ENCODE measurements at places on chromosomes 11 and 22.

GRCh38 chr22:45672564-45673481, 1.2 kb downstream of the ATXN10 start:
- DNase-seq: no peak

DNA sequence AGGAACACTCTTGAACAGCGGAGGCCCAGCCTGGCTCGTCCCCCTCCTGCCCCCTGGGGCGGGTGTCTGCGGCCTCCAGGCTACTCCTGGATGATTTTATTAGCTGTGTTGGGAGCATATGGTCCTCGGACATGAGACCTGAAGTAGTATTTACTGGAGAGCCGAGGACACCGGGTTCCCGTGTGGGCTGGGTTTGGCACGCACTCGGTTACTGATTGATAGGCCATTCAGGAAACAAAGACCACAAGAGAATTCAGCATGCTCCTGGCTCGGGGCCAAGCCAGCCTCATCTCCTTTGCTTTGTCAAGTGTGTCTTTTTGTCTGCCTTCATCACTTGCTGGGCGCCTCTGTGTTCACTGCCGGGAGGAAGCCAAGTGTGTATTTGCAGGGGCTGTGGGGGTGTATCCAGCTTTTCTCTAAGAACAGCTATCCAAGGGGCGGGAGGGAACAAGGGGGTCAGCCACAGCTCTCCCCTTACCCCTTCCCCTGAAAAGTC, 9.7 kb downstream of the FXYD2 start:
- peak; percentile 8 for DNase-seq

GRCh38 chr22:42901790-42902508, 44.9 kb upstream of the ARFGAP3 start:
- no peak for DNase-seq

- no peak for DNase-seq
These were observed 14.6 kb upstream of the FCHSD2 start for GRCh38 chr11:73156686-73157085.

GRCh38 chr11:90373971-90374370, 151.1 kb upstream of the CHORDC1 start:
- no peak for DNase-seq

GRCh38 chr11:68424101-68424632, 36.4 kb upstream of the PPP6R3 start:
- DNase-seq: no peak

- no peak for DNase-seq
These were observed 13.3 kb downstream of the ARVCF start for GRCh38 chr22:20003304-20003703.

DNA sequence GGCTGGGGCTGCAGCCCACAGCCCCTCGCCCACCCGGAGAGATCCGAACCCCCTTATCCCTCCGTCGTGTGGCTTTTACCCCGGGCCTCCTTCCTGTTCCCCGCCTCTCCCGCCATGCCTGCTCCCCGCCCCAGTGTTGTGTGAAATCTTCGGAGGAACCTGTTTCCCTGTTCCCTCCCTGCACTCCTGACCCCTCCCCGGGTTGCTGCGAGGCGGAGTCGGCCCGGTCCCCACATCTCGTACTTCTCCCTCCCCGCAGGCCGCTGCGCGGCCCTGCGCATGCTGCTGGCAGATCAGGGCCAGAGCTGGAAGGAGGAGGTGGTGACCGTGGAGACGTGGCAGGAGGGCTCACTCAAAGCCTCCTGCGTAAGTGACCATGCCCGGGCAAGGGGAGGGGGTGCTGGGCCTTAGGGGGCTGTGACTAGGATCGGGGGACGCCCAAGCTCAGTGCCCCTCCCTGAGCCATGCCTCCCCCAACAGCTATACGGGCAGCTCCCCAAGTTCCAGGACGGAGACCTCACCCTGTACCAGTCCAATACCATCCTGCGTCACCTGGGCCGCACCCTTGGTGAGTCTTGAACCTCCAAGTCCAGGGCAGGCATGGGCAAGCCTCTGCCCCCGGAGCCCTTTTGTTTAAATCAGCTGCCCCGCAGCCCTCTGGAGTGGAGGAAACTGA, 731 bp downstream of the GSTP1 start:
- DNase-seq: peak; percentile 70

DNA sequence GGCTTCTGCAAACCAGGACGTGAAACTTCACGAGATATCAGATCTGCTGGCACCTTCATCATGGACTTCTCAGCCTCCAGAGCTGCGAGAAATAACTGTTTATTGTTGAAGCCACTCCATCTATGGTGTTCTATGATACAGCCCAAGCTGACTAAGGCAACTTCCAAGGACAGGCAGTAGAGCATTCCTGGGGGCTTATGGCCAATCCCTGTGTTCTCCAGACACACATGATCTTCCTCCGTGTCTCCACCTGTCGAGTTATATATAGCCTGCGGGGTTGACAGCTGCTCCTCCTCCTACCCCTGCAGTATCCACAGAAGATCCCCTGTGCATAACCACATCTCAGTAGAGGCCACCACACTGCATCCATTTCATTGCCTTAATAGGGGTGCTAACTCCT, 11.0 kb downstream of the TP53AIP1 start:
- no peak for DNase-seq

GRCh38 chr22:31526270-31526669, 29.9 kb downstream of the SFI1 start:
- no peak for DNase-seq

GRCh38 chr11:116551576-116551975, 221.2 kb downstream of the BUD13 start:
- DNase-seq: no peak

DNA sequence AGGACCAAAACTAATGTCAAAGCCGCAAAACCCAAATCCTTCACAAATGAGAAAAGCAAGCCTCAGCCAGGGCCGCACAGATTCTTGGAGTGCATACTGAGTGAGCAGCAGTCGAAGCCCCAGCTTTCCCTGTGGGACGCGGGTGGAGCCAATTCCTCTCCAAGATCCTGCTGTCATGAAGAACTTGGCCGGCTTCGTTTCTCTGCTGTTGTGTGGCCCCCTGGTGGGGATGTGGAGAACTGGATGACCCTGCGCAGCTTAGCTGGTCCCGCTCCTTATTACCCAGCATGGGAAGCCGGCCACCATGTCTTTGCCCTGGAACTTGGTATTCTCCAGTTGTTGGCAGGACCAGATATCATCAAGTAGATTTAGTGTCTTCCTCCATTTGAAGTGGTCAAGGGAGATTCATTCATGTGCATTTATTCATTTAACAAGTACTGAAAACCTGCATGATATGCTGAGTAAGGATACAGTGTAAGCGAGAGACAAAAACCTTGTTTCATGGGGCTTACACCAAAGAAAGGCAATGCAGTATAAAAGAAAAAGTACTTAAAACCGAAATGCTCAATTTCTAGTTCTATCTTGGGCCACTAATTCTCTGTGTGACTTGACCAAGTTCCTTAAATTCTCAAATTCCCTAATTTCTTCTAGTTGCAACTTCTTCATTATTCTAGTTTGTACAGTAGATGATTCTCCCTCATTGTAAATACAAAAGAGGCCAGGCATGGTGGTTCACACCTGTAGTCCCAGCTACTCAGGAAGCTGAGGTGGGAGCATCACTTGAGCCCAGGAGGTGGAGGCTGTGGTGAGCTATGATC, 56.7 kb upstream of the CRTAM start:
- DNase-seq: peak; percentile 92

DNA sequence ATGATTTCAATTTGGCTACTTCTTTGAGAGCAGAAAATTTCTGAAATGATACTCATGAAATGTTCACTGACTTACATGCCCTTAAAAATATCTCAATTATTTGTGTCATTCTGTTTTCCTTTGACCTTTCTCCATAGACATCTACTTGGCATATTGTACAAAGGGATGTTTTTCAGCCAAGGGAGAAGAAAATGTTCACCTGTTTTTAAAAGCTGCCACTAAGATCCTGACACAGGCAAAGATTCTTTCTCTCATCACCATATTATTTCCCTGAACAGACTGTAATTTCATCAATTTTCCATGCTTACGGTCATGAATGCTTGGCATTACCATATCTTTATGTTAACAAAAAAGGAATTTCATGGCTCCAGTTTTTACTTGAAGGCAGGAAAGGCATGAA, 67.4 kb upstream of the DBX1 start:
- DNase-seq: no peak

All from EH (cell line).